ENCODE measurements at places on chromosomes 11 and 22.
A peak's percentile ranks its signal among the peaks of the same experiment; 100 is the strongest.

DNA sequence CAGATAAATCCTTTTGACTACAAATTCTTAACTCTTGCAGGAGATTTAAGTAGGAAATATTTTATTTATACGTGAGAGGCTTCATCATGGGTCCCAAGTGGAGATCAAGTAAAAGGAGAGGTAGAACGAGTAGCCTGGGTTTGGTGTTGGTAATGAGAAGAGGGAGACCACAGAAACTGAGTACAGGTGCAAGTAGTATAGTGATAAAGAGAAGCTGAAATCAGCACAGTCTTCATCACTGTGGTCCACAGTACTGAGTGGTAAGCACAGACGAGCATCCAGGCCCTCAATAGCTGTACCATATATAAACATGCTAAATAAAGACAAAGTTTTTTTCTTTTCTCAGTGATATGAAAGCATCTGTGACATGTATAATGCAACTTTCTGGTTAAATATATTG is 5.8 kb upstream of the OR52E5 start:
- no peak for DNase-seq

- DNase-seq = no peak
Measured at GRCh38 chr11:76114238-76114637, 92.1 kb downstream of the WNT11 start.

DNA sequence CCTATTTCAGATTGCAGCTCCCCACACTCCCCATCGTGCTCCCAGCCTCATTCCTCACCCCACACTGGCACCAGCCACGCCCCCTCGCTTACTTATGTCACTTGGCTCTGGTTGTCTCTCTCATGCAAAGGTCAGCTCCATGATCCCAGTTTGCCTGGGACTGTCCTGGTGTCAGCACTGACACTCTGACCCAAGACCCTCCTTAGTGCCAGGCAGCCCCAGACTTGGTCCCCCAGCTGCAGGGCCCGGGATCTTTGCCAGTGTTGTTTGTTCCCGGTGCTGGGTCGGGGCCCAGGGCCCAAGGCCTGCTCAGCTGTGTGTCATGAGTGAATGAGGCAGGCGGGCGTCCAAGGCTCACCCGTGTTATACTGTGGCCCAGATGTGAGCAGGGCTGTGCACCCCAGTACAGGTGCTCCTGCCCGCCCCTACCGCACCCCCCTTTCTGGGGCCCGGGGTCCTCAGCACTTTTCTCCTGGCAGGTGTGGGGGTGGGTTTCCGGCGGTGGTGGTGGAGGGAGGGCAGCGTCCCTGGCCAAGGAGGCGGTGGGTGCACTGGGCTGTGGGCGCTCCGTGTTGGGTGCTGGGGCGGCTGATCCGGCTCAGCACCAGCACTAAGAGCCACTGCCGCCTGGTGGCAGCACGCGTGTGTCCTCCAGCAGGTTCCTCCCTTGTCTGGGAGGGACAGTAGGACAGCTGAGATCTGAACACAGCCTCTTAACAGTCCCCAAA is 19.5 kb downstream of the IL17REL start:
- DNase-seq = no peak

DNA sequence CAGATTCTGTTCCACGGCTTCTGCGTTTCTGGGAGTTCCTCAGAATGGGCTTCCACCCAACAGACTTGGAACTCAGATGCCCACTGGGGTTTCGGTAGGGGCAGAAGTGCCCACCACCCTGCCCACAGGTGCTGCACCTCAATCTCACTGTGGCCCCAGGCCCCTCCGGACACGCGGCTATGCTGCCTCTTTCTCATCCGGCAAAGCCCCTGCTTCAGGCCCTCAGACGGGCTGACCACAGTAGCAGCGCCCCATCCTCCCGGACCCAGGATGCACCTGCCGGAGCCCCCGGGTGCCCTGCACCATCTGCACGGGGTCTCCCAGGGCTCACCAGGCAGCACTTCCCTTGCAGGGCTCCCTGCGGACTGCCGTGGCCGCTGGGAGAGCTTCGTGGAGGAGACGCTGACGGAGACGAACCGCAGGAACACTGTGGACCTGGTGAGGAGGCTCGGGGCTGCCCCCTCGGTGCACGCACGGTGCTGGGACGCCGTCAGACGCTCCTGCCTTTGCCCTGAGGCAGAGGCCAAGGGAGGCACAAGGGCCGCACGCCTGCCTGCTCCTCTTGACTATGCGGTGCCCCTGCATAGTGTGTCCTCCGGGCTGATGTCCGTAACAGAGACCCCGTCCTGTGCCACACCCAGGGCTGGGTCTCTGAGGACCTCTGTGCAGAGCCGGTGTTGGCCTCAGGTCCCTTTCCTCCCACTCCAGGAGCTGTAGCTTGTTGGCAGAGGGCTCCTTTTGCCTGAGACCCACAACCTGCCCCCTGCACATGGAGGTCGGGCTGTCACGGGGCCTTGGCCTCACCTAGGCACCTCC is 38.6 kb downstream of the SBF1 start:
- DNase-seq = no peak

DNA sequence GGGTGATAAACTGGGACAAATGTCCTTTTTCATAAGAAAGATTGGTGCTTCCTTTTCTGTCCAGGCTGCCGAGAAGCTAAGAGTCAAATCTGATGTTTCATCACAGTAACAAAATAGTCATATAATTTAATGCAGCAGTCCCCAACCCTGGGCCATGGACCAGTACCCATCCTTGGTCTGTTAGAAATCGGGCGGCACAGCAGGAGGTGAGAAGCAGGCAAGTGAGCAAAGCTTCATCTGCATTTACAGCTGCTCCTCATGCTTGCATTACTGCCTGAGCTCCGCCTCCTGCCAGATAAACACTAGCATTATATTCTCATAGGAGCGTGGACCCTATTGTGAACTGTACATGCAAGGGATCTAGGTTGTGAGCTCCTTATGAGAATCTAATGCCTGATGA is 26.2 kb downstream of the PRR14L start:
- DNase-seq = no peak

DNA sequence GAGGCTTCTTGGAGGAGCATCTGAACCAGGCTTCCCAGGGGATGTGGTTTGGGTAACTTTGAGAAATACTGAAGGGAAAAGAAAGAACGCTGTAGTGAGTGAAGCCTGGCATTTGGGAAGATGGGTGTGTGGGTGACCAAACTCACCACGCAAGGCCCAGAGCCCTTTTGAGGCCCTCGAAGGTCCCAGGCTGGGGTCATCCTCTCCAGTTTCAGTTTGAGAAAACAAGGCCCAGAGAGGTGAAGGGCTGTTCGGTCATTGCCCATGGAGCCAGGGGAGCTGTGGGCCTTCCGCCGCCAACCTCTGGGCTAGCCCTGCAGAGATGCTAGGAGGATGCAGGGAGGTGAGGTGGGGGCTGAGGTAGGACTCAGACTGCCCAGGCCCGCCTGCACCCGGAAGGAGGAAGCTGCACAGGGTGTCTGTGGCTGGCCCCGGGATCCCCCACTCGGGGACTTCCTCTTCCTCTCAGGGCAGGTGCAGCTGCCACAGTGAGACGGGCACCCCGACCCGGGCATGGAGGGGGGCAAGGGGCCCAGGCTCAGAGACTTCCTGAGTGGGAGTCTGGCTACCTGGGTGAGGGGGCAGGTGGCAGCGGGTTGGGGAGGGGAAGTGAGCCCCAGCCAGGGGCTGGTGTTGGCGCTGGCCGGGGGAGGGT is at the start of gene CCDC88B:
TSS of gene CCDC88B (plus strand) at position 451 of the 655 bp plus-strand sequence. CDS start at position 514, 63 bp downstream.
- DNase-seq = no peak

DNA sequence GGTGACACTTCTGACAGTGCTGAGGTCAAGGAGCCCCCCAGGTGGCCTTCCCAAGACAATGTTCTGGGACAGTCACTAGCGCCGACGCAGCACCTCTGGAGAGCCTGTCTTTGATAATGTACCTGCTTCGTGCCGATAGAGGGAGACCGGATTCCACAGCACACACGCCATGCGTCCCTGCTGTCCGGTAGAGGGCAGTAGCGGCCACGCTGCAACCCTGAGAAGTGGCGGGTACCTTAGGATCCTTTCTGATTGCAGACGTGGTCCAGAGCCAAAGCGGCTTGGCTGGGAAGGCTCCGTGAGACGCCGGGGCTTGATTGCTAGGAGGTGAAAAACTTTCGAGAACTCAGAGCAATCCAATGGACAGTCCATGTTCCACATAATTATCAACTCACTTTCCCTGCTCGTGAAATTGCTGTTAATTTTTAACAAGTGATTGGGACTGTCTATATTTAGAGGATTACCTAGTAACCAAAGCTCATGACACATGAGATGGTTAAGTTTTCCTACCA is 11.4 kb upstream of the BARX2 start:
- DNase-seq = peak; percentile 72

DNA sequence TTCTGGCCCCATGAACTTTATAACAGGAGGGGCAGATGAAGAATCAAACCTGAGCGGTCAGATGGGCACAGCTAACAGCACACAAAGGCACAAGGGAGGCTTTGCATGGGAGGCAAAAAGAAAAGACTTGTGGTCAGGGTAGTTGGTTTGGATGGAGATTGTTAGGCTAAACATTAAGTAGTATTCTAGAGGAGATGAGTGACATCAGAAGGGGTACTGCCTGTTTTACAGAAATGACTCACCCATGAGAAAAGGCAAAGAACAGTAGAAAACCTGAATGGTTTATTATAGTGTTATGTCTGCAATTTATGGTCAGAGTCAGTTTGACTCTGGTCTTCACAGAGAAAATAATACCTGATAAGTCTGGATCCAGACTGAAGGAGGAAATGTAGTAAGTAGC is 129.8 kb upstream of the KIRREL3 start:
- no peak for DNase-seq

- no peak for DNase-seq
Measured at GRCh38 chr11:40293655-40294348, 1165.7 kb downstream of the LRRC4C start.

DNA sequence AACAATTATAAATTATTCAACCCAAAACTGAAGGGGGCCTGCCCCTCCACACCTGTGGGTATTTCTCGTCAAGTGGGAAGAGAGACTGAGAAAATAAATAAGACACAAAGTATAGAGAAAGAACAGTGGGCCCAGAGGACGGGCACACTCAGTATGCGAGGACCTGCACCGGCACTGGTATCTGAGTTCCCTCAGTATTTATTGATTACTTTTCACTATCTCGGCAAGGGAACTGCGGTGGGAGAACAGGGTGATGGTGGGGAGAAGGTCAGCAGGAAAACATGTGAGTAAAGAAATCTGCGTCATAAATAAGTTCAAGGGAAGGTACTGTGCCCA is 3.2 kb downstream of the C11orf54 start:
- DNase-seq = no peak

DNA sequence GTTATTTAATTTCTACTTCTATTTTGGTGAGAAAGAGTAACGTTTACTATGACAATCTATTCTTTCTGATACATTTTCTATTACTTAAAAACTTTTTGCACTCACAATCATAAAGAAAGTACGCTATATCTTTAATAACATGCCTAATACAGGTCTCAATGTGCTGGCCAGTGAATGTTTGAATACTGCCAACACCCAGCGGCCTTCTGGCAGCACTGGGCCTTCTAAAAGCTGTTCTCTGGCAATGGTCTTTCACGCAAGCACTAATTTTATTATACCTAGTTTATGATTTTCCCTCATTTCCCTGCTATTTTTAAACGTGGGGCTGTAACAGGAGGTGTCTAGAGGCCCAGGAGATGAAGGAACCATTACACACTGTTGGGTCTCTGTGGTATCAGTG is 349.8 kb upstream of the PITPNB start:
- DNase-seq = no peak

GRCh38 chr22:44403602-44404329 is 91.0 kb upstream of the SHISAL1 start:
- DNase-seq = no peak

DNA sequence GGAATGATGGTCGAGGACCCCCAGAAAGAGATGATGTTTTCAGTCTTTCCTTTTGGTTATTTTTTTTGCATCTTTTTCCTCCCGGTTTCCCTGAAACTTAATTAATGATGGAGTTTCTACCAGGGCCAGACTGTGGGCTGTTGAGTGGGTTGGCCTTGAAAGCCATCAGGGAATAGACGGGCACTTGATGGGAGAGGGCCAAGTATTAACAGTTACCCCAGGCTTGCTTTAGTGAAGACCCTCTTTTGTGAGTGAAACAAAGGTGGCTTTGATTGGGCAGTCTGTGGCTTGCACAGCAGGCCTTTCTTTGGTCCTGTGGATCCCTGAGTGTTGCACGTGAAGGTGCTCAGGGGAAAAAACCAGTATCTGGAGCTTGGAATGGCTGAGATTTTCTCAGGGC is 56.9 kb downstream of the AMOTL1 start:
- no peak for DNase-seq

GRCh38 chr11:69604055-69604454 is 36.9 kb upstream of the CCND1 start:
- no peak for DNase-seq

DNA sequence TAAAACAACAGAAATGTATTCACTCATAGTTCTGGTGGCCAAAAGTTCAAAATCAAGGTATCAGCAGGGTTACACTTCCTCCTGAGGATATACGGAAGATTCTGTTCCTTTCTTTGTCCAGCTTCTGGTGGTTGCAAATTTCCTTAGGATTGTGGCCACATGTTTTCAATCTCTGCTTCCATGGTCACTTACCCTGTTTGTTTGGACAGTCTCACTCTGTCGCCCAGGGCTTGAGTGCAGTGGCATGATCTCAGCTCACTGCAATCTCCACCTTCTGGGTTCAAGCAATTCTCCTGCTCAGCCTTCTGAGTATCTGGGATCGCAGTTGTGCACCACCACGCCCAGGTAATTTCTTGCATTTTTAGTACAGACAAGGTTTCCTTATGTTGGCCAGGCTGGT is 534.3 kb downstream of the KCNA4 start:
- DNase-seq = no peak
